NCI-H2029 treated with DMSO at 0.1 percent for 48 hours (cell line): ENCODE measurements at places on chromosomes 1 and 21.

GRCh38 chr1:209618291-209618690, 33.9 kb downstream of the LAMB3 start:
- DNase-seq = no peak

- DNase-seq = no peak
These were observed 25.2 kb upstream of the HMGN1 start for GRCh38 chr21:39374046-39374445.

DNA sequence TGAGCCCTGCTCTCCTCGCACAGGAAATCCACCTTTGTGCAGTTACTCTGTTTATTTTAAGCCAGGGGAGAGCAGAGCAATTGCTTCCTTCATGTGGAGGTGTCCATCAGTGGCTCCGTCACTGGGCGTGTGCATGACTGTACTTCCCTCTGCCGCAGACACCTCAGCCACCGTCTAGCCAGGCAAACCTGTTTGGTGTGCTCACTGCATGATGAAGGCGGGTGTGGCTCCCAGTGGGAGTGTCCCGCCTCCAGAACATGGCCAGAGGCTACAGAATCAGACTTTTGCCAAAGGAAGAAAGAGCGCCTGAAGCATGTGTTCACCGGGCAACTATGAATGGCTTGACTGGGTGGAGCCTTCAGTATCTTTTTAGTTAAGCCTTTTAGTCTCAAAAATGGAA, 26.1 kb upstream of the LAMC2 start:
- peak; percentile 32 for DNase-seq

GRCh38 chr1:38094711-38095290, 48.2 kb upstream of the POU3F1 start:
- DNase-seq = no peak

DNA sequence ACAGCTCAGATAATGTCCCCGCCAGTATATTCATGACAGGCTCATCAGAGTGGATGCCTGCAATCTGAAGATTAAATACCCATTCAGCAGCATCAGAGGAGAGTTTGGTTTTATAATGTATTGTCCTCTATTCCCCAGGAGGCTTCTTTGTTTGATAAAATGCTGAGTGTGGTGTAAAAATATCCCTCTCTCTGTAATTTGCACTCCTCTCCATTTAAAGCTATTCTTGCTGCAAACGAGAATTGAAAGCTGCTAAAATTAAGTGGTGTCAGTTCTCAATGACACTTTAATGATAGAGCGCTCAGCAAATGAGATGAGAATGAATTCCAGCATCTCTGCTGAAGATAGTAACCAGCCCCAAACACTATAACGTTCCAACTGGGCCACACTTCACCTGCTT, 205.7 kb upstream of the RRP15 start:
- no peak for DNase-seq

GRCh38 chr1:23114424-23115079, 54.1 kb downstream of the LUZP1 start:
- DNase-seq = no peak

DNA sequence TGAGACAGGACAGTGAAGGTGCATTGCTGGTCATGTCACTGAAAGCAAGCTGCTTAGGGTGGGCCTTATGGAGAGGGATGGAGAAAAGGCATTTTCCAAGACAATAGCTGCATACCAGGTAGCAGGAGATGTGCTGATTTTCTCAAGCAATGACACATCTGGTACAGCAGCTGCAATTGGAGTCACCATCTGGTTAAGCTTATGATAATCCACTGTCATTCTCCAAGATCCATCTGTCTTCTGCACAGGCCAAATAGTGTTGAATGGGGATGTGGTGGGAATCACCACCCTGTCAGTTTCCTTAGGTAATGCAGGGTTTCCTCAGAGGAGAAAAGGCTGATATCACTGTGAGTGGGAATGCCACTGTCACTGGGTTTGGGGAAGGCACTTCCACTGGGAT, 54.6 kb downstream of the ADSS2 start:
- DNase-seq = no peak

DNA sequence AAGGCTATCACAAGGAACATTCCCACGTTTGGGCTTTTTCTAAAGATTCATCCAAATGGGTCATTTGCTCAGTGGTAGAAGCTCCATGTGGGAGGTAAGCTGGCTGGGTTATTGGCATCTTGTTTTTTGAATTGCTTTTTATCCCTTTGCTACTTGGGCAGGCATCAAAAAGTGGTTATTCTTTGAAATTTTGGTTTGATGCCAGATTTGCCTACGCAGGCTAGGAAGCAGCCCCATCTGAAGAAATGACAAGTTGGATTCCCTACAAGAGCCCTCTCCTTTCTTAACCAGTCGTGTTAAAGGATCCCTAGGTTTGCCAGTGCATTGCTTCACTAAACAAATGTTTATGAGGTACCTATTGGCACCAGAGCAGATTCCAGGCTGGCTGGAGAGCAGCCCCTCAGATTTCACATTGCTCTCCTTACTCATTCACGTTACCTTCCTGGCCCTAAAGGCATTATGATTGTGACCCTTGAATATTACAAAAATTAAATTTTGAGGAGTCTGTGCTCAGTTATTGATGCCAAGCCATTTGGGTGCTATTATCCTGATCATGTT, 38.8 kb downstream of the ARID1A start:
- DNase-seq = no peak

DNA sequence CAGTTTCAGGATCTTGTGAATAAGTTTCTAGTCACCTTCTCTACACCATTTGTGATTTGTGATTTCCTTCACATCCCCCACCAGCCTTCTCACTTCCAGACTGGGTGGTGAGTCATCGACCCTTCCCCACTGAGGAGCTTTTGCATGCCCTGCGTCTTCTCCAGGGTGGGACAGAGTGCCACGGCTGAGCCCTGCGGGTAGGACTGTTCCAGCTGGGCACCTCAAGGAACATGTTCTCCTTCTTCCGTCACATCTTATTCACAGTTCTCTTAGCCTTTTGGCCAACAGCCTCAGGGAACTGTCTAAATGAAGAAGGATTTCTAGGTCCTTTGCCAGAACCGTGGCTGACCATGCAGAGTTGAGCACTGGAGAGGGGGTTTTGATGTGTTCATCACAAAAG, 116.5 kb downstream of the TMEM53 start:
- DNase-seq = no peak

- no peak for DNase-seq
These were observed 13.9 kb downstream of the CXADR start for GRCh38 chr21:17526776-17527175.

GRCh38 chr1:197486946-197487345, 218.9 kb downstream of the CRB1 start:
- peak; percentile 38 for DNase-seq

- no peak for DNase-seq
These were observed 588 bp downstream of the NEXN start for GRCh38 chr1:77888781-77889642.

- peak; percentile 47 for DNase-seq
These were observed 77.6 kb downstream of the XCL2 start for GRCh38 chr1:168466092-168466713.

- no peak for DNase-seq
These were observed 102.3 kb downstream of the KCNJ15 start for GRCh38 chr21:38359090-38359489.

GRCh38 chr1:226064816-226065248, 2.3 kb downstream of the H3-3A start:
- peak; percentile 23 for DNase-seq

- peak; percentile 4 for DNase-seq
These were observed 36.7 kb downstream of the ZNF695 start for GRCh38 chr1:246971090-246971721.

DNA sequence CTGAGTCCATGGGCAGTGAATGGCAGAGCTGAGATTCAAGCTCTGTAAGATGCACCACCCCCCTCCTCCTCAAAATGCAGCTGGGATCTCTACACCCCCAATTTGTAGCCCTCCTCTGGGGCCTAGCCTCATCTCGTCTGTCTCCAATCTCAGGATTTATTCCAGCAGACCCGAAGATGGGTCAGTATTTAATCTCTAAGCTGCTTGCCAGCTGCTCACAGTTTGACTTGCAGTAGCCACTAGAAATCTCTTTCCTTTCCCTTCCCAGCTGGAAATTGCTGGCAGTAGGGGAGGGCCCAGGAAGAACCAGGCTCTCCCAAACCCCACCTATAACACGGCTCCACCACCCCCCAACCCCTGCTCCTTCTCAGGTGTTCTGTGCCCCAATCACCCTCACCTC, 1.5 kb downstream of the LACTBL1 start:
- no peak for DNase-seq

- DNase-seq = no peak
These were observed 131.1 kb downstream of the PTPN14 start for GRCh38 chr1:214420341-214420740.

- no peak for DNase-seq
These were observed 3.0 kb upstream of the THAP3 start for GRCh38 chr1:6621429-6622391.

DNA sequence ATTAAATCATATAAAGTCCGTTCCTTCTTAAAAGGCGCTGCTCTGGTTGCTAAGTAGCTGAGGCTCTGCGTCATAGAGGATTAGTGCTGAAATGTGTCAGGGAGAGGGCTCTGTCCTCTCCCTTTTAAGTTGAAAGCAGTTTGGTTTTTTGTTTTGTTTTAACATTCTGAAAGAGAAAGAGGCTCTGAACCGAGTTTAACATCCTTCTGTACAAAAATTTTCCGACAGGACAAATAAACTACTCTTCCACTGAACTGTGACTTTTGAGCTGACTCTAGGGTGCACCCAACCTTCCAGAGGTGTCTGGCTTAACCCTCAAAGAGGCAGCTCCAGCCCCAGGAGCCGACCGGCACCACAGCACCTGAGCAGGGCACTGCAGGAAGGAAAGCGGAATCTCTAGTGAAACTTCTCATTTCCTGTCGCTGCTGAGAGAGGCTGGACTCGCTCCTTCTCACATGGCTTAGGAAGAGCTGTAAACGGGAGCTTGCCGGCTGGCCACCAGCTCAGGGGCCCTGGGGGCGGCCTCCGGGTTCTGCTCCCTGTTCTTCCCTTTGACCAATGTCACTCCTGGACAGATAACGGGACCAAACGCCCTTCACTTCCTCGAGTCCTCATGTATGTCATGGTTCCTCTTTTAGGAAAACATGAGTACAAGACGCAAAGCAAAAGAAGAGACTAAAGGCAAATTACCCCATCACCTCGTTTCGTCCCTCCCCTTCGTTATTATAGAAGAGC, 1.2 kb downstream of the VAV3 start:
- no peak for DNase-seq

- no peak for DNase-seq
These were observed 27.0 kb upstream of the ZFP69B start for GRCh38 chr1:40423264-40423642.

DNA sequence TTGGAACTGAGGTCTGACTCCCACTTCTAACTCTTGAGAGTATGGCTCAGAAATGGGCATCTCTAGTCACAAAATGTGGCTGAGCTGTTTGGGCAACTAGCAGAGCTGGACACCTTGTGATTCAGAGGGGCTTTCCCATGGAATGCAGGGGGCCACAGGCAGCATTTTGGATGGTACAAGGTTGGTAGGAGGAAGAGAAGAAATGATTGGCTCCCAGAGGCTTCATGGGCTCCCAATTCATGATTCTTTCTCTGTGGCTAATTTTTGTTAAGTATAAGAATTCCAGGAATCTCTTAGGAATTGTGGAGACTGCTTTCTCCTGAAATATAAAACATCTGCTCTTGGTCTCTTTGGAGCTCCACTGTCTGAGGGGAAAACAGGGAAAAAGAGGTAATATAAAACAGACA, 49.7 kb downstream of the PBX1 start:
- no peak for DNase-seq

- DNase-seq = peak; percentile 2
These were observed 163.9 kb downstream of the TSEN15 start for GRCh38 chr1:184215274-184215925.
